ENCODE measurements at places on chromosomes 5 and 9.

GRCh38 chr9:132078699-132079356, 839 bp downstream of the MED27 start:
- DNase-seq, result peak; percentile 3

GRCh38 chr5:112846556-112846955, 14.5 kb upstream of the SRP19 start:
- DNase-seq, result no peak

- no peak for DNase-seq
Observed at GRCh38 chr5:103218164-103218563, 40.4 kb upstream of the MACIR start.

- DNase-seq, result no peak
Observed at GRCh38 chr9:17330097-17330496, 195.3 kb downstream of the CNTLN start.

DNA sequence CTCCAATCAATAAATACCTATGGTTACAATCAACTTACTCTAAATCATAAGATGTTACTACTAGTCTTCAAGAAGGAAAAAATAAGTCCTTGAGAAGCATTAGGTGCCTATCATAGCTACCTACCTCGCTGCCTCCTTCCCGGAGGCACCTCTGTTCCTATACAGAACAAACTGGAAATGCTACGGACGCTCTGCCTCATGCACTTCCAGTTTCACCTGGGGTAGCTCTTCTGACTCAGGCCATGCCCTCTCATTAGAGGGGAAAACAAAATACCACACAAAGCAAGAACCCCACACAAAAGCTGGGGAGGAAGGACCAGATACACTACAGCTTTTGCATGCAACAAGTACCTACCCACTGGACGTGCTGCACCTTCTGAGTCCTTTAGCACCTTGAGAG, 12.4 kb downstream of the SPRY4 start:
- no peak for DNase-seq

DNA sequence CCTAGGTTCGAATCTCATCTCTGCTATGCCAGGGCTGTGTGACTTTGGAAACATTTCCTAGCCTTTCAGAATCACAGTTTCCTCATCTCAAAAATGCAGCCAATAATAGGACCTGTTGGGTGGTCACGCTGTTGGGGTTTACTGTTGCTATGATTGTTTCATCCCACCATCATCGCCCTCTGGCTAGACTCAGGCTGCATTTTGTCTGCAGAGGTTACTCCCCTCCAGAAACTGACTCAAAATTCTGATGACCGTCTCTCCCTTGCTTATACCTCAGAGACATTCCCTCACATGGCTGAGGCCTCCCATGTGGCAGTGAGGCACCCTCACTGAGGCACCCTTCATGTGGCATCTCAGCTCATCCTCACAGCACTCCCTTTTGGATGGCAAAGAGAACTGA, 61.6 kb downstream of the COL27A1 start:
- DNase-seq, result no peak

DNA sequence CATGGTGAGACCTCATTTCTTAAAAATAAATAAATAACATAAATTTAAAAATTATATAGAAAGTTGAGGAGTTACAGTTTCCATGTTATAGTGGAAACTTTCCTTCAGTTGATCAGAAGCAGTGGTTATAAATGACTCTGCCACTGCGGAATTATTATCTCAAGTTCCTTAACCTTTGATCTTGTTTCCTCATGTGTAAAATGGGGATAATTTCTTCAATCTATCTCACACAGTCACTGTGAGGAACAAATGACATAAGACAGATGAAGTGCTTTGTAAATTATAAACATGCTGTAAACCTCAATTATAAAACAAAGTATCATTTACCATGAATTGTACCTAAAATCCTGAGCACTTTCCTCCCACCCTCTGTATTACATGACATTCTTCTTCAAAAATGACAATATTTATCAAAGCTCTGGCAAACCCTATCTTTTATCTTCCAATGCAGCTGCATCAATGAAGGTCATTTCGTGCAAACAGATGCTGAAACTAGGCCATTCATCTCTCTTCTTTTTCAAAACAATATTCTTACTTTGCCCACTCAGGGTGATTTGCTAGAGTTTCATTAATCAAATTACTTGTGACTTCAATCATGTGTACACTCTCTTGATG, 46.8 kb downstream of the TMEM245 start:
- DNase-seq, result no peak

- no peak for DNase-seq
Observed at GRCh38 chr9:106976772-106977171, 113.8 kb downstream of the ZNF462 start.

DNA sequence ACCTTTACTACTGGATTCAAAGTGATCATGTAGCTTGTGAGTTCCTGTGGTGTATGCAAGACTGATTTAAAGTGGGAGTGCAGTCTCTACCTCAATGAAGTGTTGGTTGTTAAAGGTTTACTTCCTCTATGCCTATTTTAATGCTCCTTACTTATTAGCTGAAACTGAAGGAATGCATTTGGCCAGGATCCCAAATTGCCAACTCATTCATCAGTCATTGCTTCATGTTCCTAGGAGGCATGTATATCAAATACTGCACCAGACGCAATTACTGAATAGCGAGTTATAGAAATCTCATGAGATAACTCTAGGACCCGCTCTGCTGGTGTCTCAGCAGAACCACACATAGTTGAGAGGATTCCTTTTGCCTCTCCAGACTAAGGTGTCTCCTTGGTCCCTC, 143.0 kb upstream of the RPS23 start:
- no peak for DNase-seq

DNA sequence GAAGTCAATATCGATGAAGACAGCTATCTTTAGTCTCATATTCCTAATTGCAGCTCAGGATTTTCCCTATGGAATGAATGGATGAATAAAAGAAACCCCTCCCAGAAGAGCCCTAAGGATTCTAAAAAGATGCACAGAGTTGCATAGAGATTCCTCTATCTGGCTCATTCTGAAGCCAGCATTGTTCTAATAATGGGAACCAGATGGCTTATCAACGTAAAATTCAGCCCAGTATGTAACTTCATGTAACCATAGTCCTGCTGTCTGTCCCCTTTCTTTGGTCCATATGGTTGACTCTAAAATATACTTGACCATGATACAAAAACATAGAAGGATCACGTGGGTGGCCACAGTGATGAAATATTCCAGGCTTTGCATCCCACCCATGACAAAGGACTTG, 508.6 kb downstream of the RASEF start:
- no peak for DNase-seq

GRCh38 chr5:12885018-12885417, 980.8 kb upstream of the CTNND2 start:
- no peak for DNase-seq

DNA sequence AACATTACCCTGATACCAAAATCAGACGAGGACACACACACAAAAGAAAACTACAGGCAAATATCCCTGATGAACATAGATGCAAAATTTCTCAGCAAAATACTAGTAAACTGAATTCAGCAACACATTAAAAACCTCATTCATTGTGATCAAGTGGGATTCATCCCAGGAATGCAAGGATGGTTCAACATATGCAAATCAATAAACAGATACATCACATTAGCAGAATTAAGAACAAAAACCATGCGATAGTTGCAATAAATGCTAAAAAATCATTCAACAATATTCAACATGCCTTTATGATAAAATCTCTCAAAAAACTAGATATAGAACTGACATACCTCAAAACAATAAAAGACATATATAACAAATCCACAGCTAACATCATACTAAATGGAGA, 36.9 kb upstream of the TNPO1 start:
- DNase-seq, result no peak
